HFF-Myc (cell line): ENCODE measurements at places on chromosomes 13 and 19.
A peak's percentile ranks its signal among the peaks of the same experiment; 100 is the strongest.

GRCh38 chr19:47305309-47305751 lies 4.3 kb upstream of the C5AR1 start:
- peak; percentile 96 for DNase-seq

- DNase-seq: peak; percentile 59
These were observed 906 bp downstream of the ANKLE1 start for GRCh38 chr19:17282488-17283125.

- no peak for DNase-seq
These were observed 141.4 kb upstream of the SGCG start for GRCh38 chr13:23039266-23039935.

DNA sequence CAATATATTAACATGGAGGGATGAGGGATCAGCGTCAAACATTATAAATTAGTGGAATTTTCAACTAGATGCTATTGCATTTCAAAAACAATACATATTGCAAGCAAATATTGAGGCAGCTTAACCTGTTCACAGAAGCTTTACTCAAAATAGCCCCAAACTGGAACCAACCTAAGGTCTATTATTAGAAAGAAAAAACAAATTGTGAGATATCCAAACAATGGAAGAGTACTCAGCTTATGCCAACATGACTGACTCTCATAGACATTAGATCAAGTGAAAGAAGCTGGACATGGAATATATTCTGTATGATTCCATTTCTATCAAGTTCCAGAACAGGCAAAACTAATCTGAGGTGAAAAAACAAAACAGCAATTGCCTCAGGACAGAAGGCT lies 27.6 kb upstream of the NEK3 start:
- no peak for DNase-seq

- no peak for DNase-seq
These were observed 534.5 kb downstream of the KLF5 start for GRCh38 chr13:73593199-73593765.

DNA sequence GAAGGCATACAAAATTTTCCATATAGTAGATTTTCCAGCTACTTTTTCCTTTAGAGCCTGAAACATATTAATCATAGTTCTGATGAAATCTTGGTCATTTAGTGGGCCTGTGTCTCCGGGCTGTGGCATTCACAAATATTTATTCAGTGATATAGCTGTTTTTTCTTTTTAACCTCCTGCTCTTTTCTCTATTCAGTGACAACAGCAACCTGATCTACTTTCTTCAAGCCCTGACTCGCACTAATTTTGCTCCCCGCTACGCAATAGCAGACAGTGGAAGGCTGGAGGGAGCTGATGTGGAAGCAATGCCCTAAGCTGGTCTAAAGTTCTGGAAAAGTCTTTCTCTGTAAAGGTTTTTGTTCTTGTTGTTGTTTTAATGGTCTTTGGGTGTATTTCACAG lies 289.7 kb downstream of the SLITRK6 start:
- DNase-seq: no peak

GRCh38 chr19:6833166-6833790 lies 54.1 kb upstream of the ADGRE1 start:
- no peak for DNase-seq

- no peak for DNase-seq
These were observed 2.0 kb upstream of the MAB21L1 start for GRCh38 chr13:35478271-35479037.

- no peak for DNase-seq
These were observed 889 bp downstream of the GTF2F2 start for GRCh38 chr13:45120967-45121831.

- DNase-seq: no peak
These were observed 394.2 kb downstream of the FGF9 start for GRCh38 chr13:22064854-22065620.

GRCh38 chr13:29520671-29521070 lies 74.8 kb downstream of the SLC7A1 start:
- DNase-seq: peak; percentile 81

GRCh38 chr13:111632906-111633305 lies 312.5 kb downstream of the TEX29 start:
- no peak for DNase-seq

- no peak for DNase-seq
These were observed 35.7 kb upstream of the DACH1 start for GRCh38 chr13:71902676-71903075.

DNA sequence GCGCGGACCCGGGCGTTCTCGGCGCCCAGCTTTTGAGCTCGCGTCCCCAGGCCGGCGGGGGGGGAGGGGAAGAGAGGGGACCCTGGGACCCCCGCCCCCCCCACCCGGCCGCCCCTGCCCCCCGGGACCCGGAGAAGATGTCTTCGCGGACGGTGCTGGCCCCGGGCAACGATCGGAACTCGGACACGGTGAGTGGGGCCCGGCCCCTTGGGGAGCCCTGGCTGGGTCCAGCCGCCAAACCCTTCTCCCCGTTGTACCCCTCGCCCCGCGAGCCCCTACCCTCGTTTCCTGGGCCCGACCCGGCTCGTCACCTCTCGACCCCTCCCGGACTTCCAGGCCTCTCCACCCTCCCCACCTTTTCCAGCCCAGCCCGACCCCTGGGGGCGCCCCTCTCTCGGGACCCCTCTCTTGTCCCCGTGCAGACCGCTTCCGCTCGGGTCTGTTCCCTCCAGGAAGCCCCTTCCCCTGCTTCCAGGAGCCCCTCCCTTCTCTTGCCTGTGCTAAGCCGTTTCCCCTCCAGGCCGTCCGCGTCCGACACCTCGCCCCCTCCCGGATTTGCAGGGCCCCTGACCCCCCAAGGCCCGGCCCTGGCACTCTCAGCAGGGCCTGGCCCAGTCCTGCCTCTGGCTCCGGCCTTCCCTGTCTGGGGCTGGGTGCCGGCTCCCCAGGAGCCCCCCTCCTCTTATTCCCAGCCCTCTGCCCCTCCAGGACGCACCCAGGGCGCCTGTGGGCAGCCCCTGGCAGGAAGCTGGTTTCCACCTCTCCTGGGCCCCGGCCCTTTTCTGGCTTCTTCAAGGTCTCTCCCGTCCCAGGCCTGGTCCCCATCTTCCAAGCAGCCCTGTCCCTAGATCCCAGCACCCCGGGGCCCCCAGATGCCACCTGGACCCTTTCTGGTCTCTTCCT lies 632 bp downstream of the MARK4 start:
- no peak for DNase-seq

GRCh38 chr19:38149661-38150061 lies 74.4 kb downstream of the DPF1 start:
- DNase-seq: no peak

GRCh38 chr19:57800696-57801095 lies 14.0 kb downstream of the ZNF552 start:
- DNase-seq: no peak

DNA sequence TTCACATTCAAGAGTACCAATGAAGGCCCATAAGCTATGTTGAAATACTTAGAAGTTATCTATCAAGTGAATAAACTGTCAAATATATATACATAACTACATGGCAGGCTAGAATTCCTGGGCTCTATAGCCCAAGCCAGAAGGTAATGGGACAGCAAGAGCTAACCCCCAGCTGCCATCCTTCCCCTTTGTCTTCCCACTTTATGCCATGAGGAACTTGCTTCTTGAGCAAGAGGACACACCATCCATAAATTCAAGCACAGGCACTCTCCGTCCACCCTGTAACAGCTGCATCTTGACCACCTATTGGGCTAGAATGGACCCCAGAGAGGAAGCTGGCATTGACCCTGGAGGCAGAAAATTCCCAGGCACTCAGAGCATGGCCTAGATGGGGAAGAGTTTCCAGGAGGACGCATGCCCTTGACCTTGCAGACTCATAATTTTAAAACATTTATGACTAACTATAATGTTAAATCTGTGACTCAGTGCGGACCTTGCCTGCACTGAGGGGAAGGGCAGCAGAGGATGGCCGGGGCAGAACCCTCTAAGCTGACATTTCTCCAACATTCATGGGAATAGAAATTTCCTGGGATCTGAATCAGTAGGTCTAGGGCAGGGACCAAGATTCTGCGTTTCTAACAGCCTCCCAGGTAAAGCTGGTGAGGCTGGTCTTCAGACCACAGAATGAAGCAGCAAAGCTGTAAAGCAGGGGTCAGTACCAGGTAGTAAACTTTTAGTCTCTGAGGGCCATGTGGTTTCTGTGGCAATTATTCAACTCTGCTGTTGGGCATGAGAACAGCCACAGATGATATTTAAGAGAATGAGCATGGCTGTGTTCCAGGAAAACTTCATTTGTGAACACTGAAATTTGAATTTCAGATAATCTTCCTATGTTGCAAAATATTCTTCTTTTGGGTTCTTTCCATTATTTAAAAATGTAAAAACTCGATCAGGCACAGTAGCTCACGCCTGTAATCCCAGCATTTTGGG lies 71.4 kb upstream of the CLDN10 start:
- DNase-seq: no peak

DNA sequence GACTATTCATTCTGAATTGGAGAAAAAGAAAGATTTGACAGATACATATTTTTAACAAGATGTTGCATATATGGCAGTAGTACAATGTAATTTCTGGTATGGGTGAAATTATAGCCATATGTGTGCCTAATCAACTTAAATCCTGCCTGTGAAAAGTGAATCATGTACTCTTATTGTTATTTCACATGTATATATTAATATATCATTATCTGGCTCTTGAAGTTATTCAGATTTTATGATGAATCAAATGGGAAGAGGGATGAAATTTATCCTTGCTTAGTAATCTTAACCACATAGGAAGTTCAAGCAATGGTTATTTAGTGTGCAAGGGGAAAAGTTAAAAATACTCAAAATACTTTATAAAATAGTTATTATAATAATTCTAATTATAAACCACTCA lies 80.5 kb downstream of the GPC6 start:
- DNase-seq: no peak

GRCh38 chr19:13207846-13208671 lies 57.8 kb downstream of the IER2 start:
- DNase-seq: peak; percentile 60

DNA sequence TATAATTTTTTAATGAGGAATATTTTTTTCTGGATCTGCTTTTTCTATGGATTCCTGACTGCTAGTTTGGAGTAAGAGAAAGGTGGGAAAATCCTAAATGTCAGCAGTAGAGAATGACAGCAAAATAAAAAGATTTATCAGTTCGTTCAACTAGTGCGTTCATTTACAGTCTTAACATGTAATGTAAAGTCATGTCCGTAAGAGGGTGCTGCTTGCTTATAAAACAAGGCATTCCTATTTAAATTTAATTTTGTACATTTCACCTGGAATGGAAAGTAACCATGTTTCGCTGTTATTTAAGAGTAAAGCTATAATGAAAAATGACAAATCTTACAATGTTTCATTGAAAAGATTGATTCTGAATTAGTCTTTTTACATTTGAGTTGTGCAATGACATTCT lies 76.6 kb downstream of the ZMYM2 start:
- DNase-seq: no peak

DNA sequence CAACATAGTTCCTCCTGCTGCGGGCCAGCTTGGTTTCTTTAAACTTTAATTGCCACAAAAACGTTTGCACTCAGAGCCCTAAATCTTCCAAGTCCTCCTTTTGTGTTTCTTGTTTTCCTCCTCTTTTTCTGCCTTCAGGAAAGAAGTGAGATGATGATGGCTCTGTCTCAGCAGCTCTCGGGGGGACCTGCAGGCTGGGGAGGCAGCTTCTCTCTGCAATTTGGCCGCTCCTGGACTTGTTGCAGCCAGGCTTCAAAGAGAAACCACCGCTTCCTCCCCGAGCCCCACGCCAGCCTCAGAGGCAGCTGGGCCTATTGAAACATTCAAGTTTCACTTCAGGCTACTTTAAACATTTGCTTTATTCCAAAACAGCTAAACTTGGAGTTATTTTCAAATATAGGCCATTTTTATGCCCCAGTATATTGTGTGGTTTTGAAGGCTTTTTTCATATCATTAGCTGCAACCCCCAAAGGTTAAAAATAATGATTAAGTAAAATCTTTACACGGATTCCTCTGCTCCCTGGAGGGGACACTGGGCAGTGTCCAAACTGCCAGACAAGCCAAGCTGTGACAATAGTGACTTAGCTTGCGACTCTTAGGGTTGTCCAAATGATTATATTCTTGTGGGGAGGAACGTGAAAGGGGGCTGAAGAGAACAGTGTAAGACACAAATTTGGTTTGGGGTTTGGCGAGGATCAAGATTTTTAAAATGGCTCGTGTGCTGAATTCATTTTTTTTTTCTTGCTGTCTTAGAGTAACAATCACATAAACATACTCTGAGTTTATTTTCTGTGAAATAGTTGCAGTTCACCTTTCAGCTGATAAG lies 330.8 kb downstream of the DLEU7 start:
- DNase-seq: no peak

- DNase-seq: no peak
These were observed 393.0 kb downstream of the LMO7 start for GRCh38 chr13:76029088-76029487.

DNA sequence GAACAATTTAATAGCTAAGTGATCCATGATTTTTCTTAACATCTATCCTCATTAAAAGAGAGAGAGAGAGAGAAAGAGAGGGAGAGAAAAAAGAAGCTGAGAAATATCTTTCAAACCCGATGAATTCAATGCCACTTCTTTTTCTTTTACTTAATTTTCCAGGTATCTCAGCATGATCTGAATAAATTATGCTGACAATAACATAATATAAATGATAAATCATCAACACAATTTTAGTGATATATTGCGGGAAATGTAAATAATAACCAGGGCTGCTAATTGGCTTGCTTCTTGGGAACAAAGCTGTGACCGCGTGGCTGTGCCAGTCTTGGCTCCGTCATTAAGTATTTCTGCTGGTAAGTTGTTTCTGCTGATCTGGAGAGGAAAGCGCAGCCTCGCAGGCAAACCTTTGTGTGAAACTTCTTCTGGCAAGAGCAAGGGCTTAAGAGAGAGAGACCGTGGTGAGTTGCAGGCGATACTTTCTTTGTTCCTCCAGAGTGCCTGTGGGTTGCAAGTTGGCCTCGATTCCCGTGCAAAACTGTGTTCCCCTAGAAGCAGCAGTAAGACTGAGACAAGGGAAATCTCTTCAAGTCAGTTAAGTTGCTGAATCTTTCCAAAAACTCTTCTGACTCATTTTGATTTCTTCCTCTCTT lies 489.1 kb upstream of the TSHZ3 start:
- no peak for DNase-seq

GRCh38 chr13:41004875-41005693 lies 14.0 kb downstream of the ELF1 start:
- DNase-seq: no peak

DNA sequence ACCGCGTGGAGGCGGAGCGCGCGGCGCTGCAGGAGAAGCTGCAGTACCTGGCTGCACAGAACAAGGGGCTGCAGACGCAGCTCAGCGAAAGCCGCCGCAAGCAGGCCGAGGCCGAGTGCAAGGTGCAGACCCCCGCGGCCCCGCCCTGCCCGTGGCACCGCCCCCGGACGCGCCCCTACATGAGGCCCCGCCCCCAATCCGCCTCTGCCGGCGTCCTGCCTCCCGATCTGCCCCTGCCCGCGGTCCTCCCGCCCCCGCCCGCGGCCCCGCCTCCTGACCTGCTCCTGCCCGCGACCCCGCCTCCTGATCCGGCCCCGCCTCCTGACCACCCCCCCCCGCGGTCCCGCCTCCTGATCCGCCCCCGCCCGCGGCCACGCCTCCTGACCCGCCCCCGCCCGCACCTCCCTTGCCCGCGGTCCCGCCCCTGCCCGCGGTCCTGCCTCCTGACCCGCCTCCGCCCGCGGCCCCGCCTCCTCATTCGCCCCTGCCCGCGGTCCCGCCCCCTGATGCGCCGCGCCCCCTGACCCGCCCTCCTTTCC lies 11.7 kb downstream of the PRR36 start:
- DNase-seq: no peak

GRCh38 chr19:8392017-8392591 lies 1.9 kb downstream of the RAB11B start:
- no peak for DNase-seq
